ENCODE measurements at places on chromosomes 4 and X.

DNA sequence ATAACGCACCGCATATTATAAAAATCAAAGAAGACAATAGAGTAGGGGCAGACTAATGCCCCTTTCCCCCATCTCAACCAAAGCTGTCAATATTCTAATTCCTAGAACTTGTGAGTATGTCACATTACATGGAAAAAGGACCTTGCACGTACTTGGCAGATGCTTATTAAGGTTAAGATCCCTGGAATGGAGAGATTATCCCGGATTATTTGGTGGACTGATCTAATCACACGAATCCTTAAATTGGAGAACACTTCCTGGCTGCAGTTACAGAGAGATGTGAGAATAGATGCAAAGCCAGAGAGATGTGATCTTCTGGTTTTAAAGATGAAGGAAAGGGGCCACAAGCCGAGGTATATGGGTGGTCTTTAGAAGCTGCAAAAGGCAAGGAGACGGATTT lies 548.7 kb downstream of the SPRY1 start:
- DNase-seq = no peak

DNA sequence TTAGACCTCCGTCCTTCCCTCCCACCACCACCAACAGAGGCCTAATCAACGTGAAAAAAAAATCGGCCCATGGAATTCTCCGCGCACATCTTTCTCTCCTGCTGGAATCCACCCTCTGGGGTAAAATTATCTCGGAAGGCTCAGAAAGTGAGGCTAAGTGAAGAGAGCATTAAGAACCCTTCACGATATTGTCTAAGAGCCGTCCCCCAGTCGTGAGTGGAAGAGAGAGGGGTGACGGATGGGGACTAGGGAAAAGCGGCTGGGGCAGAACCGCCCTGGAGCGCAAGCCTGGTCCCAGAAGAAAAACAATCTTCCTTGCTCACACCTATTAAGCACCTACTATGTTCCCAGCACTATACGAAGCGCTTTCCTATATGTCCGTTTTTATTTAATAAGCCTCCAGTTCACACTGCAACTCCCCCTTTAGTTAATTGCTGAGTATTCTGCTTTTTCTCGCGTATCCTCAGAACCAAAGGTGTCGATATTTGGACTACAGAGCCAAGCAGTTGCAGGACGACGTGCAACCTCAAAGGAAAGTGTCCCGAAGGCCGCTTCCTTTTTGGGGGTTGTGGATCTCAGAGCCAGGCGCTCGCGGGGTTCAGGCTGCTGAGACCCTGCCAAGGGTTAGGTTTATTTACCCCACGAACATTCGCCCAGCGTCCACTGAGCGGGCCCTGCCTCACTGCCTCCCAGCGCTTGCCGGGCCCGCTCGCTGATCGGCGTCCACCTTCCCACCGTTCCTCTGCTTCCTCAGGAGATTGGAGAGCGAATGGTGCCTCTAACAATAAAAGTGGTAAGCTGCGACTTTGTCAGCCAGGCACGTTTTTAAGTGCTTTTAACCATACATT lies 889 bp downstream of the MGARP start:
- no peak for DNase-seq

DNA sequence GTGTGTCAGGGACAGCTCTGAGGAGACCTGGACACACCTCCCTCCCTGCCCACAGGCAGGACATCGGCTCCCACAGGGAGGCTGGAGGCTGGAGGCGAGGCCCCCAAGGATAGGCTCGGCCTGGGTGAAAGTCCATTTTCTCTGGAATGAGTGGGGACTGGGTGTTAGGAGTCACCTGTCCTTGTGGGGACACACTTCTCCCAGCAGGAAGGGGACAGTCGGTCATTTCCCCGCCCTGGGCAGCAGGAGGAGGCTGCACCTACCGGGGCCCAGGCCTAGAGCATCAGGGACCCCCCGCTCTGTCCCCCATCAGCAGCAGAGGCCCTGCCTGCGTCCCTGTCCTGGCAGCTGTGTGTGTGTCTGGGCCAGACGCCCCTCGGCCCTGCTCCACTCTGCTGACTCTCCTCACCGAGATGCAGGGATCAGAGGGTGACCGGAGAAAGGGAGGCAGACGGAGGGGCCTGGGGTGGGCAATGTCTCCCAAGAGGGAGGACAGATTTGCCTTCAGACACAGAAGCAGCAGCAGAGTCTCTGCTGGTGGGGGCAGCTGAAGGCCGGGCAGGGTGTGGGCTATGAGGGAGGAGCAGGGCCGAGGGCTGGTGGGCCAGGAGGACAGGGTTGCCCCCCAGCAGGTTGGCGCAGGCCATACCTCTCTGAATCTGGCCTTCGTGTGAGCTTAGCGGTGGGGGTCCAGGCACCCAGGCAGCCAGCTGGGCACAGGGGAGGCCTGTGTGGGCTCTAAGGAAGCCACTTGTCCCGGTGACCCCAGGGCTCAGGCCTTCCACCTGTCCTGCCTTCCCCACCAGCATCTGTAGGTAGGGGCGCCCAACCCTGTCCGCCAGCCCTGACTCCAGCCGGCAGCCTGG lies 125.7 kb upstream of the NKX1-1 start:
- DNase-seq = no peak

DNA sequence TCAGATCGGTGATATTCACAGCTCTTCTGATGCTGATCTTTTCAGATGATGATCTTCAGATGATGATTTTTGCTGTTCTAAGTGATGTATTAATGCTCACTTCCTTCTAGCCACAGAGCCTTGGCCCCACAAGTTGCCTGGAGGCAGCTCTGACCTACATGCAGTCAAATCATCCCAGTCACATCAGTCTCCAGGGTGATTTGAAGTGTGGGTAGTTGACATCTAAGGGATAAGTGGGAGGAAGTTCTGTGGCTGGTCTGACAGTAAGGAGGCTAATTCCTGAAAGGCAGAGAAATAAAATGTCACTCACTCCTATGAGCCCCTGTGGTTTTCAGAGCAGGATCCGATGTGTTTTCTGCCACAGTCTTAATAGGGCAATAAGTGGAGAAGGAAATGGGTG lies 79.8 kb upstream of the RPL34 start:
- DNase-seq = no peak

DNA sequence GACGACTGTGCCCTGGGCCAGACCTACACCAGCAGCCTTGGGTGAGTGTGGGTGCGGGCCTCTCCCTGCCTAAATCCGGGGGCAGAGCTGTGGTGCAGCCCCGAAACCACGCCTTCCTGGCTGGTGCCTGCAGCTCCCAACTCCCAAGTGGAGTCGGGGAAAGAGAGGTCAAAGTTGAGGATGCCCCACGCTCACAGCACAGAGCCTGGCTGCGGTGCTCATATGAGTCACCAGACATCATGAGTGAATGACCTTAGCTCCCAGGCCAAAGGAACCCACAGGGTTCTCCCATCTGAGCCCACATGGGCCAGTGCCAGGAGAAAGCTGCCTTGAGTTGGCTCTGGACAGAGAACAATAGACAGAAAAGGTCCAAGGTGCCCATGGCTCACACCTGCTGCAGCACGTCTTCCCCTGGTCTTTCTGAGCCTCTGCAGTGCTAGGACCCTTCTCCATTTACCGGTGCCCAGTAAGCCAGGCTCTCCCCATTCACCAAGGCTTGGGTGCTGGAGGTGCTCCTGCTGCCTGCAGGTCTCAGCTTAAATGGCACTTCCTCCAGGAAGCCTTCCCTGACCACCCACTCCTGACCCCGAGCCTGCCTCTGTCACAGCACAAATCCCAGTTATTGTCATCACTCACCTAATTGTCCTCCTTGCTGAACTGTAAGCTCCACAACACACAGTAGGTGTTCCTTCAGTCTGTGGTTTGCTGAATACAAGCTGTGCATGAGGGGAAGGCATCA lies 224.2 kb downstream of the AFAP1 start:
- no peak for DNase-seq

DNA sequence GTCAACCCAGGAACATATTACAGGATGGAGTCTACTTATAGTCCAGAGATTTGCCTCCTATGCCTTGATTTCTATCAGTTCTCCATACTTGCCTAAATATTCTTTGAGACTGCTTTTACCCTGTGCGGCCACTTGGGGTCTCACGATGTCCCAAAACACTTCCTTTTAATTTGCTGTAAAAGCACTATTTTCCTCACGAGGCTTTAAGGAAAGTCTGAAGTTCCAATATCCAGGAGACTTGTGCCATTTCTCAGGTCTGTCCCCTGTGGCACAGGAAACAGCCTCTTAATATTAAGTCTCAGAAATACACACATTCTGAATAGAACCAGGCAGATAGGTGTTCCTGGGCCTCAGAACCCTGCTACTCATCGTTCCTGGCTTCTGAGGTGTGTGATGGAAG lies 142.9 kb downstream of the TMEM164 start:
- no peak for DNase-seq
